ENCODE measurements at places on chromosomes 2 and 18.

DNA sequence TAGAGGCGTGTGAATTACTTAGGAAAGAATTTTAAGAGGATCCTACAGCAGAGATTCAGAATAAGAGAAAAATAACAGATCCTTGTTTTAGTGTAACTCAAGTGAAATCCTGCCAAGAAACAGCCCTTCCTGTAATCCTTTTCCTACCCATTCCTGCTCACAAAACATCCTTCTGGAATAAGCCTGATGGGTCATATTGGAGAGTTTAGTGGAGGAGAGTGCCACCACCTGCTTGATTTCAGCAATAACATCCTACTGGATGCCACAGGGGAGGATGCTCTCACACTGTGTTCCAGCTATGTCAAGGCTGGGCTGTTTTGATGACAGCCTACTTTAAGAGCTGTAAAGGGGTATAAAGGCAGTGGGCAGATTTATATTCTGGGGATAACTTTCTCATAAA, 54.8 kb upstream of the CCDC178 start:
- DNase-seq = peak; percentile 36

DNA sequence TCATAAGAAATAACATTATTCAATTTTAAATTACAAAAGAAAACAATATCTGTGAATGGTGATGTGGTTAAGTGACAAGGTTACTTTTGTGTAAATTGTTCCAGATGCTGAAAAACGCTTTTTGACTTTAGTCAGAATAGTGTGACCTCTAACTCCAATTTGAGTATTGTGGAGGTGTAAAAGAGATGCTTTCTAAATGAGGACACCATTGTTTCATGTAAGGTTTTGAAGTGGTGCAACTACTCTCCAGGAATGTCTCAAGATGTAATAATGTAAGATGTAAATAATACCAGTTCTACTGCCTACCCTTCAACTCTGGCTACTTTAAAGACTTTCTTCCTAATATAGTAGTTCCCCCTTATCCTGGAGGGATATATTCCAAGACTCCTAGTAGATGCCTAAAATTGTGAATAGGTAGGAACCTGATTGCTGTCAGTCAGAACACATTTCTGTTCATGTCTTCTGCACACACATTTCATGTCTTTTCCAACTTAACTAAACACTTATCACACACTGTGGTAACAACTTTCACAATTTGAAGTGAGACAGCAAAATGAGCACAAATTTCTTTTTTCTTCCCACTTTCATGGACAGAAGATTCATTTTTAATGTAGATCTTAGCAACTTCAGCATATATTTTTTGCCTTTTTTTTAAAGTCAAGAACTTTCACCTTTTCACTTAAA, 39.1 kb upstream of the PPP1R1C start:
- no peak for DNase-seq

DNA sequence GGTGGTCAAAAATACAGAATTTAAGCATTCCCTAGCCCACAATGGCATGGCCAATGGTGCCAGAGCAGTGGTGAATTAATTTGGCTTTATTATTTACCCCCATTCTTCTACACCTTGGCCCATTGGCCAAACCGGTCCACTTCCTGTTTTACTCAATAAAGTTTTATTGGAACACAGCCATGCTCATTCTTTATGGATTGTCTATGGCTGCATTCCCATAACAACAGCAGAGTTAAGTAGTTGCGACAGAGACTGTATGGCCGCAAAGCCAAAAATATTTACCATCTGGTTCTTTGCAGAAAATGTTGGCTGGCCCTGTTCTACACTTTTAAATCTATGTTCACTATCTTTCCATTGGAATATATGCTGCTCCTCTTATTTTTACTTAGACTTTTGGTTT, 130.3 kb upstream of the CCDC68 start:
- no peak for DNase-seq

DNA sequence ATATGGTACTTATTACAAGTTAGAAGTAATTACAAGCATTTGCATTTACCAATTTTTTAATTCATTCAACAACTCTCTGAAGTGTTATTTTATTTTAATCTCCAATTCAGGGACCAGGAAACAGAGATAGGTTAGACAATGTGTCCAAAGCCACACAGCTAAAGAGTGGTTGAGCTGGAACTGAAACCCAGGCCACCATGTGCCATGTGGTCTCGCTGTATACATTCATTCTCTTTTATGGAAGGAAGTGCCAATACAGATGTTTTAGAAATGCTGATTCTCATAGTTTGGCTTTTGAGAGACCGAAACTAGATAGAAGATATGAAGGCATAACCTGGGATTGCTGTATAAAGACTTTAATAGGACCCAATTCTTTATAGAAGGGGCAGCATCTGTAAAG, 684.6 kb upstream of the ID2 start:
- no peak for DNase-seq

GRCh38 chr2:81148323-81148722, 843.8 kb upstream of the LRRTM1 start:
- no peak for DNase-seq

Measured in SK-N-SH (cell line).